ENCODE measurements at places on chromosomes 12 and 14. TPM values are rescaled to one million over a fixed set of nuclear protein-coding genes. Genes with fewer than 3 reads are reported as not detected.

- DNase-seq, result no peak
These were observed 208.6 kb downstream of the CALM1 start for GRCh38 chr14:90605430-90605829.

ERG28 gene
- 30.2 TPM for total RNA-seq

DNA sequence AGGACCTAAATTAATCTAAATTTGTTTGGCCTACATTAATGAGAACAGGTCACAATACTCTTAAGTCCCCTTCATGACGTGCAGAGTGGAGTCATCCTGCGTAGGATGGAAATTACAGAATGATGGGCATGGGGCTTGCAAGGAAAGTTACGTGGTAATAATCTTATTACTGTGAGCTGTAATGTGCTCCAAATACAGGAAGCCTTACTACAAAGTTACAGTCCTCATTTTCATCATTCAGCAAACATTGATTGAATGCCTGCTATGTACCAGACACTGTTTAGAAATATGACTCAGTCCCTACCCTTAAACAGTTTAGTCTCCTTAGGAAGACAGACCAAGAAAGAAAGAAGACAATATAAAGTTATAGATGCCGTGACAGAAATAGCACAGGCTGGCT lies 9.4 kb downstream of the HIGD1C start:
- DNase-seq, result no peak

- DNase-seq, result peak; percentile 75
These were observed 5.1 kb upstream of the PSMA3 start for GRCh38 chr14:58239244-58240195.

GRCh38 chr12:93128332-93128707 lies 199.2 kb upstream of the EEA1 start:
- DNase-seq, result peak; percentile 63

- no peak for DNase-seq
These were observed 213.5 kb upstream of the KRR1 start for GRCh38 chr12:75724928-75725312.

- DNase-seq, result no peak
These were observed 78.2 kb downstream of the IRF2BPL start for GRCh38 chr14:76950055-76951020.

KCNH3 gene
- total RNA-seq, result 2.3 TPM

RNASE7 gene
- total RNA-seq, result not detected

DNA sequence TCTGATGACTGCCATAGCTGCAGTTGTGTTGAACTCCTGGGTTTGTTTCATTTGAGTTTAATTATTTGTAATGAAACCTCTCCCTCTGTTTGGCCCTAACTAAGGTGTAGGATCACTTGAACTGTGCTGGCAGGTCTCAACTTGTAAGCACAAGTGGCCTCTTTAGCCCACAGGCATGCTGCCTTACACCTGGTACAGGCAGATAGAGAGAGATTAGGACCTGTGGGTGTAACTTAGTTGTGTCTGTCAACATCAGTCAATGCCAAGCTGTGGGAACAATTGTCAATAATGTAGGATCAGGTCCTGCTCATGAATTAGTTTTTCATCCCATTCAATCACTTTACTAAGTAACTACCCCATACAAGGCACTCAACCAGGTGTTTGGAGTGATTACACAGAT lies 263.0 kb upstream of the G2E3 start:
- peak; percentile 48 for DNase-seq

- DNase-seq, result no peak
These were observed 28.2 kb upstream of the AMIGO2 start for GRCh38 chr12:47107926-47108325.

FOXG1 gene
- total RNA-seq, result not detected

DNA sequence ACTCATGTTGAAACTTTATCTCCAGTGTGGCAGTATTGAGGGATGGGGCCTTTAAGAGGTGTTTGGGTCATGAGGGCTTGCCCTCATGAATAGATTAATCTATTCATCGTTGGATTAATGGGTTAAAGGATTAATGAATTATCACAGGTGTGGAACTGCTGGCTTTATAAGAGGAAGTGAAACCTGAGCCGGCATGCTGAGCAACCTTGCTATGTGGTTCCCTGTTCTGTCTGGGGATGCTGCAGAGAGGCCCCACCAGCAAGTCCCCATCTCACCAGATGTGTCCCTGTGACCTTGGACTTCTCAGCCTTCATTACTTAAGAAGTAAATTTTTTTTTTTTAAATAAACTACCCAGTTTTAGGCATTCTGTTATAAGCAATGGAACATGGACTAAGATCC lies 109.6 kb downstream of the DYRK2 start:
- DNase-seq, result no peak

DNA sequence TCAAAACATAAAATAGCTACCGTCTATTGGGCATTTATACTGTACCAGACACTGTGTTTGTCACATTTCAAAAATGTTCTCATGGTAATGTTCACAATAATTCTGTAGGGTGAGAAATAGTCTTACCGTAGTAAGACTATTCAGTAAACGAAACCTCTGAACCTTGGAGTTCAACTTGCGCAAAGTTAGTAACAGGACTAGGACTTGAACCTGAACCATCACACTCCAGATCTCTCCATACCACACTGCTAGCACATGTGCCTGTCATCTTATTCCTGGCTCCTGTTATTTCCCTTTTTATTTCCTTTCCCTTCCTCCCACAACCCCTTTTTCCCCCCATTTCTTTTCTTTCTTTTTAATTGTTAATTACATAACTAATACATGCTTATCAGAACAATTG lies 65.4 kb downstream of the PLEKHA5 start:
- no peak for DNase-seq

GRCh38 chr12:49636979-49637755 lies 13.8 kb downstream of the PRPF40B start:
- no peak for DNase-seq

GRCh38 chr14:79467835-79468234 lies 743.5 kb downstream of the DIO2 start:
- DNase-seq, result no peak

GRCh38 chr12:9134981-9135628 lies 19.4 kb upstream of the A2M start:
- peak; percentile 47 for DNase-seq

GRCh38 chr12:68176257-68176656 lies 16.7 kb upstream of the IFNG start:
- no peak for DNase-seq

DNA sequence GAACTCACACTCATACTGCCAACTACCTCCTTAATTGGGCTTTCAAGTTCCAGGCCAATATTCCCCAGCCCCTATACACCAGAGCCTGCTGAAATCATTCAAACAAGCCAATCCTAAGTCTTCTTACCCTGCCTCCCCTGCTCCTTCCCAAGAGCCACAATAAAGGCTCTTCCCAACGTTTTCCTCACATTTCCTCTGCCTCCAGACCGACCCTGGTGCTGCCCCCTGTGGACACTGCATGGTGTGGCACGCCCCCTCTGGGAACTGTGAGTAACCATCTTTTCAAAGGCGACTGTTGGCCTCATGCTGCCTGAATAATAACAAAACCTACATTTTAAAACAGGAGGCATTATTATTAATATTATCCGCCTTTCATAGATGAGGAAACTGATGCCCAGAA lies 111.6 kb upstream of the NOS1 start:
- no peak for DNase-seq

GRCh38 chr12:14365294-14366208 lies at the start of gene ATF7IP:
ATF7IP (plus strand) TSS chr12:14365682; CDS start chr12:14423916, 58,234 bp downstream.
- DNase-seq, result peak; percentile 96

KRT6C gene
- not detected for total RNA-seq

GRCh38 chr12:56160193-56160763 lies 2.1 kb downstream of the MYL6 start:
- DNase-seq, result no peak

DNA sequence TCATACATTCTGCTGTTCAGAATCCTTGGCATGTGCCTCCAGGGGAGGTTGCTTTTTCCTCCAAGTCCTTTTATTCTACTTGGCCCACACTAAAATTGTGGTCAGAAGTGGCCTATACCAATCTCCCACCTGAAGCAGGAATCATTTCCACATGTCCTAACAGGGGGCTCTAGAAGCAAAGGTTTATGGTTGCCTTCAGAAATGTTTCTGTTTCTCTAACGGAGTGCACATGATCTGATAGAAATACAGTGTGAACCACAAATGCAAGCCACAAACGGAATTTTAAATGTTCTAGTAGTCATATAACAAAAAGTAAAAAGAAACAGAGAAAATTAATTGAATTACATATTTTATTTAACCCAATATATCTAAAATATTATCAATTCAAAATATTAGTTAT lies 4.0 kb downstream of the PTGER2 start:
- no peak for DNase-seq

DNA sequence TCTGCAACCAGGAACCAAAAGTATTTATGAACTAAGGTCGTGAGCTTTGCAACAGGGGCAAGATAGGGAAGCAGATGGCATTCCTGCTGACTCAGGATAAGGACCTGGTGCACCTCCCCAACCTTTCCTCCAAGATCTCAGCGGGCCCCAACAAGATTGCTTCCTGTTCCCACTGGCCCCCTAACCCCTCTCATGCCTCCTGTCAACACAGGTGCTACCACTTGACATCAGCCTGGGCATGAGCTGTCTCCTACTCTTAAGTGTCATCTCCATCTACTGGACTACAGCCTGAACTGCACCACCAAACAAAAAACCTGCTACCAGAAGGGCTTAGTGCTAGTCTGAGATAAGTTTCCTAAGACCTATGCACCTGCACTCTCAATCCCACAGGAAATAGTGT lies 32.7 kb downstream of the MED6 start:
- DNase-seq, result no peak

Measured in lower lobe of right lung (tissue), 2 donors.